ENCODE measurements at places on chromosomes 4 and X.

- no peak for DNase-seq
Measured at GRCh38 chr4:85058551-85058950, 92.1 kb upstream of the WDFY3 start.

- DNase-seq, result no peak
Measured at GRCh38 chr4:68361146-68361589, 11.3 kb upstream of the YTHDC1 start.

GRCh38 chrX:148380107-148380506 is 120.3 kb upstream of the AFF2 start:
- DNase-seq, result no peak

DNA sequence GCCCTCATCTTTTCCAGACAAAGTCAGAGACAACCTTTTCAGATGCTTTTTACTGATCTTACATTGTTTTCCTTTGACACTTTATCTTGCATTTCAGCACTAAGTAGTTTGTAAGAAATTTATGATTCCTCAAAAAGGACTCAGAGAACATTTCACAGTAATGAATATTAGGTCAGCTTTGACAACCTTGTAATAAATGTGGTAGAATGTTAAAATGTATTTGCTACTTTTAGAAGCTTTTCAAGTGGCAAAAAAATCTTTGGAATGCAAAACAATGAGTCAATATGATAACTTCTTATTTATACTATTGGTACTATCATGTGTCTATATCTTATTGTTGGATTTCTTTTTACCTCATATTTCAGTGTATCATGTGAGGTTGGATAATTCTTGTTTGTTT is 146.2 kb upstream of the FAT4 start:
- DNase-seq, result no peak

- DNase-seq, result no peak
Measured at GRCh38 chrX:23478056-23478455, 143.4 kb downstream of the PTCHD1 start.

- DNase-seq, result no peak
Measured at GRCh38 chrX:110414679-110415439, 56.2 kb downstream of the RTL9 start.

DNA sequence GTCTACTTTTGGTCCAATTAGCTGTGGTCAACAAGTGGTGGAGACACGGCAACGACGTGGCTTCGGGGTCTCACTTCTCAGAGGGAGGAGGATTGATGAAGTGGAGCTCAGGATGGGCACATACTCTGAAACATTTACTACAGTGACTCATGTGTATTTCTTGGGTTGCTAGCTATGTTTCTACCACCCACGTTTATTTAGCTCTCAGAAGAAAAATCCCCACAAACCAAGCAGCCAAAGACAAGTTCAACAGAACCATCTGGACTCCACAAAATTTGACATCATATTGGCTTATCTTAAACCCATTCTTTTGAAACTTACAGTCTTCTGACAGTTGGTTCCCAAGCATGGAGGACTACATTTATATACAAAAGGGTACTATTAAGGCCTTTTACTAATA is 158.0 kb downstream of the CBLL2 start:
- no peak for DNase-seq

DNA sequence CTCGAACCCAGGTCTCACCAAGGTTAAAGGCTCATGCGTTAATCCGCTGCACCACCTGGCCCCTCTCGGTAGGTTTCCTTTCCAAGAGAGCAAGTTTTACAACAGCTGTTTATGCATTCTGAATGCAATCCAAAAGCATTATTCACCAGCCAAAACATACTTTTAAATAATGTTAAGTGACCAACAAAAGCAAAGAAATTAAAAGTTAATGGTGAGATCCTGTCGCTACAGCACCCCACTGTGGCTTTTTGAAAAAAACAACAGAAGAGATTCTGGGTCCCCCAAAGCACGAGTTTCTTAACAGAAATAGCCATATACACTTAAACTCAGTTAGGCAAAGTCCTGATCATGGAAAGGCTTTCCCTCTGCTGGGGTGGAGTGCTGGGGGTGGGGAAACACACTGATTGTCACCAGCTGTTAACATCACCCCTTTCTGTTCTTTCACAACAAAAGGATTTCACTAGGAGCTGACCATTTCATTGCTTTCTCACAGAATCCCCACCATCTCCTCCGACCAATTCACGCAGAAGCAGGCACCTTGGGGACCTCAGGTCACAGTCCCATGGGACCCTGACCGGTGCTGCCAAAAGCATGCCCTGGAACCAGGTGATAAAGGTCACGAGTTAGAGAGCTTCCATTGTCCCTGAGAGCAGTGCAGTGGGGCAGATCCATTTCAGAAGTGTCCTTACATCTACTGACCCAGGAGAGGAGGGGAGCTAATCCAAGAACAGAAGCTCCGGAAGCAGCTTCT is 51.2 kb downstream of the ZNF827 start:
- no peak for DNase-seq

DNA sequence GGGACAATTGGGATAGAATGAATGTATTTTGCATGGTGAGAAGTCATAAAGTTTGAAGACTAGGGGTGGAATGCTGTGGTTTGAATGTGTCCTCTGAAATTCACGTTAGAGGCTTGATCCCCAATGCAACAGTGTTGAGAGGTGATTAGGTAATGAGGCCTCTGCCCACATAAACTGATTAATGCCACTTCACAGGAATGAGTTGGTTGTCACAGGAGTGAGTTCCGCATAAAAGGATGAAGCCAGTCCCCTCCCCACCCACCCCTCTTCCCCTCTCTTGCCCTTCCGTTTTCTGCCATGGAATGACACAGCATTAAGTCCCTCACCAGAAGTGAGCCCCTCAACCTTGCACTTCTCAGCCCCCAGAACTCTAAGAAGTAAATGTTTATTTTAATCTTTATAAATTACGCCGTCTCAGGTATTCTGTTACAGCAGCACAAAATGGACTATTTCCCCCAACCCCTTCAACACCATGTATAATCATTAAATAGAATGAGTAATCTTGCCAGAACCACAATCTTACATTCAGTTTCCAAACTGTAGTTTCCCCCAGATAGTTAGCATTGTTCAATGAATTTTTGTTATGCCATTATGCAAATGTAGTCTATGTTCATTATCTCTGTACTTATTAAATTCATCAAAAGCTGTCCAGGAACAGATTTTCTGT is 5.5 kb upstream of the MMAA start:
- DNase-seq, result peak; percentile 35

- no peak for DNase-seq
Measured at GRCh38 chr4:101217353-101218031, 129.8 kb downstream of the PPP3CA start.

GRCh38 chrX:67721321-67721720 is 177.5 kb downstream of the AR start:
- no peak for DNase-seq

GRCh38 chr4:120922381-120923206 is at the start of gene PRDM5:
TSS of gene PRDM5 (minus strand) at chr4:120922726. CDS start at chr4:120922608, 118 bp downstream.
- DNase-seq, result no peak

GRCh38 chrX:52277666-52278065 is 91.2 kb upstream of the XAGE2 start:
- no peak for DNase-seq

DNA sequence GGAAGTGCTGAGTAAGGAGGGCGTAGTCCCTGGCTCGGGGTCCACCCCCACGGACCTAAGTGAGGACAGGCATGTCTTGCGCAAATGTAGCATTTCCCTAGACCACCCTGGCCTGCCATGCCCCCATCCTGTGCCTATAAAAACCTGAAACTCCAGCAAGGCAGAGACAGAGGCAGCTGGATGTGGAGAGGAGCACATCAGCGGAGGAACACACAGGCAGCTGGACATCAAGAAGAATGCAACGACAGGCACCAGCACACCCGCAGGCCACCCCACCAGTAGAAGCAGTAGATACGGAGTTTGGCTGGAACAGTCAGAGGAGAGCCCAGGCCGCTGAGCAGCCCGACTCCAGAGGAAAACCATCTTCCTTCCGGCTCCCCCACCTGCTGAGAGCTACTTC is 345.9 kb downstream of the FSTL5 start:
- no peak for DNase-seq

- DNase-seq, result peak; percentile 79
Measured at GRCh38 chr4:152850377-152850776, 70.6 kb downstream of the ARFIP1 start.

DNA sequence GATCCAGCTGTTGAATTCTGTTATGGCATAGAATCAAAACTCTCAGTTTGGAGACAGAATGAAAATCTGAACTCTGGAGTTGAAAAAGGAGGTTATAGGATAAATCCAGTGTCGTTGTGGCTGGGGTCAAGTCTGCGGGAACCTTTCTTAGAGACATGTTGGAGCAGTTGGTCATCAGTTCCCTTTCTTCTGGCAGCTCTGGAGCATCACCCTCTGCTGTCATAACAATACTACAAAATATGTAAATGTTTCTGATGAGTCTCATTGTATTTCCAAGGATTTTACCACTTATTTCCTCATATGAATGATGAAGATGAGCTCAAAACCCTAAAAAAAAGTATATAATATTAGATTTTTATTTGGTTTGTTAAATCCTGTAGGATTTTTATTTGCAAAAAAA is 7.5 kb downstream of the TLR10 start:
- no peak for DNase-seq

GRCh38 chrX:127943571-127943970 is 108.6 kb downstream of the ACTRT1 start:
- no peak for DNase-seq

Measured in KBM-7 (cell line).